ENCODE measurements at places on chromosomes 2 and 18.

DNA sequence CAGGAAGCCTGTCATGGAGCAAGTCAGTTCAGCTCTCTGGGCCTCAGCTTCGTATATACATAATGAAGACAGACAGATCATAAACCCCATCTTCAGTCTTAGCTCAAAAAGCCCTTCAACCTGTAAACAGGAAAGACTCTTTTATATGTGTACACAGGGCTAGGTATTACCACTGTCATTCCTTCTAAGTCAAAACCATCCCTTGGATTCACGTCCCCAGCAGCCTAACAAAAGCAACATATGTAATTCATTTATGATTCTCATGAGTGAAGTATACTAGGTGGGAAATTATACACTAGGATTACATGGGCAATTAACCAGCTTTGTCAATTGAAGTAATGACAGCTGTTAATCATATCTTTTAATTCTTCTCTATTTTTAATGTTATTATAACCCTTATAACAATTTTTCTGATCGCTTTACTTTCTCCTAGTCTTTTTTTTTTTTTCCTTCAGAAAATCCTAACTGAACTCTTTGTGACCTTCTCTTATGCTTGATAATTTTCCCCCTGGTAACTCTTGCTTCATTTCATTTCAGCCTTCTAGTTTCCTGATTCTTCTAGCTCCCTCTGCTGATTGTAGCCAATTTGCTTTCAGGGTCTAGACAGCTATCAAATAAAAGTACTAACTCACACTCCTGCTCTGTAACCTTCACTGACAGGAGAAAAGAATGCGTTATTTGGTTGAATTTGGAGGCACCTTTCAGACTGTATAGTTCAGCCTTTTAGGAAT is 99.7 kb downstream of the RBM43 start:
- peak; percentile 16 for DNase-seq

- peak; percentile 93 for DNase-seq
Measured at GRCh38 chr18:48996901-48997463, 46.2 kb upstream of the SMAD7 start.

DNA sequence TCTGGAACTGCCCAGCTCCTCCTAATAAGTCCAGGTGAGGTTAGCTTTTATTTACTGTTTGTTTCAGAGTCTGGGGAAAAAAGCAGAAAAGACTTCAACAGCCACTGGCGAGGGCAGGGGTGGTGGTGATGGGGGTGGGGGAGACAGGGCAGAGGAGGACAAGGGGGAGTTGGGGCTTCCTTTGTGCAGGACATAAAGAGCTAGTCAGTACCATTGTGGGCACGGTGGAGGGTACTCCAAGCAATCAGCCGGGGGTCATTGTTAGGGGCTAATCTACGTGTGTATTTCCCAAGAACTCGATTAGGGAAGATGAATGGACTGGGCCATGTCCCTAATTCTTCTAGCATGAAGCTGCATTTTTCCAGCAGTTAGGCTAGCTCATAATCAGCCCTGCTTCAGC is 2.8 kb upstream of the RAX start:
- DNase-seq, result no peak

DNA sequence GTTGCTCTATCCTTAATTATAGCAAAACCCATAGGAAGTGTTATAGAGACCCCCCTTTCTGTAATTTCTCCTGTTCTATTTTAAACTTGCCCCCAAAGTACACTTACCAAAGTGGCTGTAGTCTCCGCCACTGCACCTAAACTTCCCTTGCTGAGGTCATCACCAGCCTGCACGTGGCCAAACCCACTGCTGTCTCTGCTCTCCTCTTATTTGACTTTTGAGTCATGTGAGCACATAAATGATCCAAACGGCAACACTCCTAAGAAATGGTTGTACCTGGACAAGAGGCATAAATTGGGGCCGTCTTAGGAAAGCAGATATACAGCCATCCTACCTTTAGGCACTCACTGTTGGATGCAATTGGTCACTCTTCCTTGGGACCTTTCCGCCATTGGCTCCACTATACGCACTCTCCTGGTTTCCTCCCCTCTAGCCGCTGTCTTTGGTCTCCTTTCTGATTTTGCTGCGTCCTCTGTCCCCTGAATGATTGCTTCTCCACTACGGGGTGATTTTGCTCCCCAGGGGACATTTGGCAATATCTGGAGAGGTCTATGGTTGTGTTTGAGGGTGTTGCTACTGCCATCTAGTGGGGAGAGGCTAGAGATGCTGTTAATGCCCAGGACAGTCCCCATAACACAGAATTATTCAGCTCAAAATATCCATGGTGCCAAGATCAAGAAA is 19.2 kb upstream of the IL36G start:
- peak; percentile 53 for DNase-seq

DNA sequence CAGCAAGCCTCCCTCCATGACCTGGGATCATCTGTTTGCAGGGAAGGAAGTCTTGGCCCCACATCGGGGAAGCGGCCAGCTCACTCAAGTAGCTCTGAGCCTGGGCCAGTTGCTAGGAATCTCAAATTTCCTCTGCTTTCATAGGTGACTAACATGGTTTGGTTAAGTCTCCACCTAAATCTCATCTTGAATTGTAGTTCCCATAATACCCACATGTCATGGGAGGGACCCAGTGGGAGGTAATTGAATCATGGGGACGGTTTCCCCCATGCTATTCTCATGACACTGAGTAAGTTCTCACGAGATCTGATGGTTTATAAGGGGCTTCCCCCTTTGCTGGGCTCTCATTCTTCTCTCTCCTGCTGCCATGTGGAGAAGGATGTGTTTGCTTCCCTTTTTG is 75.2 kb downstream of the LBH start:
- no peak for DNase-seq

GRCh38 chr18:48486754-48487153 is 52.1 kb upstream of the CTIF start:
- DNase-seq, result peak; percentile 33

- DNase-seq, result no peak
Measured at GRCh38 chr2:164069540-164069939, 333.7 kb upstream of the FIGN start.

DNA sequence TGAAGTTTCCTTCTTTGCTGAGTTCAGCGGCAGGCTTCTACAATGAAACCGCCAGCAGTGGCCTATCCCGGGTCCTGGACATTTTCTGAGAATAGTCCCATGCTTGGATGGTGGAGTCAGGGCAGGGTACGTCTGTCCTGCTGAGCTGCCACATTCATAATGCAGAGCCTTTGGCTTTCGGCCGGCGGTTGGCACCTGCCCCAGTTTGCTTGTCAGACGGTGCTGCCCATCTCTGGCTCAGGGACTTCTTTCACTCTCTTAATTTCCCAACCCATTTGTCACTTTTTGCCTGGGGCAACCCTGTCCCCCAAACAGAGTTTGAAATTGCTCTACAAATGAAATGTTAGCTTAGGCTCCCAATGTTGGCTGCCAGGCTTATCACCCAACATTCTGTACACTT is 57.2 kb downstream of the SOX11 start:
- DNase-seq, result no peak

Data from astrocyte of the spinal cord (primary cell).